A549 treated with Hydrocortisone at 1 μM for 4 hours (cell line): ENCODE measurements at places on chromosomes 3 and 15. TPM values are rescaled to one million over a fixed set of nuclear protein-coding genes. Genes with fewer than 3 reads are reported as not detected.

Gene CYP1A2
- not detected in 5 replicates for total RNA-seq

Gene HHLA2
- 0.06 to 0.15 TPM (median 0.10 TPM) in 4 of 5 replicates, not detected in the other for total RNA-seq

Gene GOLGA8S
- total RNA-seq, result 0.08 to 0.22 TPM (median 0.14 TPM) in 5 replicates

Gene PDZRN3
- 0.05 TPM in 1 of 5 replicates, not detected in the others for total RNA-seq

Gene GAP43
- 0.06 to 0.15 TPM in 2 of 5 replicates, not detected in the others for total RNA-seq

Gene RCCD1
- 32.2 to 56.5 TPM (median 37.6 TPM) in 5 replicates for total RNA-seq

Gene SYNPR
- total RNA-seq, result not detected in 5 replicates

Gene OXTR
- total RNA-seq, result 9.0 to 11.6 TPM (median 9.7 TPM) in 5 replicates

Gene FBXL22
- total RNA-seq, result 0.15 to 0.76 TPM (median 0.25 TPM) in 5 replicates

Gene ARGFX
- total RNA-seq, result not detected in 5 replicates

Gene RHCG
- 41.3 to 50.1 TPM (median 43.6 TPM) in 5 replicates for total RNA-seq

Gene CACNA2D3
- 0.16 to 0.30 TPM (median 0.21 TPM) in 5 replicates for total RNA-seq

Gene PPARG
- total RNA-seq, result 37.4 to 43.6 TPM (median 41.5 TPM) in 5 replicates

Gene MUC20
- total RNA-seq, result 0.28 to 1.0 TPM (median 0.55 TPM) in 5 replicates

Gene AMIGO3
- 0.12 to 1.2 TPM (median 0.69 TPM) in 5 replicates for total RNA-seq

Gene ANKRD63
- 0.24 to 0.59 TPM (median 0.35 TPM) in 5 replicates for total RNA-seq

Gene PPP1R14D
- 0.17 to 0.32 TPM in 2 of 5 replicates, not detected in the others for total RNA-seq

Gene ALDH1A3
- 14.5 to 24.0 TPM (median 16.4 TPM) in 5 replicates for total RNA-seq

Gene TMEM207
- total RNA-seq, result not detected in 5 replicates

Gene DGKG
- total RNA-seq, result 7.0 to 13.9 TPM (median 7.2 TPM) in 5 replicates

Gene CX3CR1
- 0.06 to 0.09 TPM (median 0.07 TPM) in 3 of 5 replicates, not detected in the others for total RNA-seq

Gene COL6A6
- total RNA-seq, result not detected in 5 replicates
